Stomach (tissue), 19 donors: ENCODE measurements at places on chromosomes 4 and X. TPM values are rescaled to one million over a fixed set of nuclear protein-coding genes. Genes with fewer than 3 reads are reported as not detected.

Gene FAM114A1
- 60.3 TPM for total RNA-seq

DNA sequence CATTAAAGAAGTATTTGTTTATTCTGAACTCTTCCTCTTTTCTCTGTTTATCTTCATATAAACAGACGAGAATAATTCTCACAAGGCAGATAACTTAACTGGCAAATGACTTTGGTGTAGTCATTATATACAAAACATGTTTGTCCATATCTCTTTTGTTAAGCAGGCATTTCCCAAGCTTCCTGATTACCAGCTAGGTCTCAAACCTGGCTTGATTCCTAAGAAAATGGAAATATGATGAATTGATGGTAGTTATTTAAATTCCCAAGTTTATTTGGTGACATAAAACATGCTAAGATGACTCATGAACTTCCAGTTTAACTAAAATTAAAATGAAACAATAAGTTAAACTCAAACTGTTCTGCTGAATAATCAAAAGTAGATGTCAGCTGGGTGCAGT is 96.8 kb downstream of the ARSJ start:
- no peaks in the 10 kb centered on the region for H3K4me1 ChIP-seq
- DNase-seq, result no peak
- no peaks in the 10 kb centered on the region for H3K27me3 ChIP-seq
- no peak overlapping the region for H3K4me3 ChIP-seq
- no peak overlapping the region for H3K27ac ChIP-seq

DNA sequence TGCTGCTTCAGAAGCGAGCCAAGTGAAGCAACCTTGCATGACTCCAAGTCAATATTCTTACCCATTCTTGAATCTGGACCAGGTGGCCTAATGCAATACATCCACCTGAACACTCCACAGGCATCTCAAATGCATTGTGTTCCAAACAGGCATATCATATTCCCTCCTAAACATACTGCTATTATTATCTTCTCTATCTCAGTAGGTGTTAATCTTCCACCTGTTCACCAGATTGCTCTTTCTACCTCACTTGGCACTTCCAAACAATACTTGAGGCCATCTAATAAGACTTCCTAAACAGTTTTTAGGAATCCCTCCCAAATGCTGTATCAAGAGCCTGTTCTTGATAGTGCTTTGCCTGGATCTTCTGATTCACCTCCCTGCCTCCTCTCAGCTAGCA is 90.7 kb downstream of the GPRIN3 start:
- H3K27me3 ChIP-seq, result no peaks in the 10 kb centered on the region
- no peak overlapping the region for H3K27ac ChIP-seq
- no peak for DNase-seq
- H3K36me3 ChIP-seq, result no peaks in the 10 kb centered on the region
- H3K4me3 ChIP-seq, result no peak overlapping the region

GRCh38 chr4:125985856-125986255 is 671.1 kb downstream of the FAT4 start:
- no peaks in the 10 kb centered on the region for H3K36me3 ChIP-seq
- DNase-seq, result no peak
- H3K27ac ChIP-seq, result no peak overlapping the region
- H3K4me3 ChIP-seq, result no peak overlapping the region
- H3K27me3 ChIP-seq, result no peaks in the 10 kb centered on the region

Gene UGT2B15
- not detected for total RNA-seq

Gene TDO2
- not detected for total RNA-seq

DNA sequence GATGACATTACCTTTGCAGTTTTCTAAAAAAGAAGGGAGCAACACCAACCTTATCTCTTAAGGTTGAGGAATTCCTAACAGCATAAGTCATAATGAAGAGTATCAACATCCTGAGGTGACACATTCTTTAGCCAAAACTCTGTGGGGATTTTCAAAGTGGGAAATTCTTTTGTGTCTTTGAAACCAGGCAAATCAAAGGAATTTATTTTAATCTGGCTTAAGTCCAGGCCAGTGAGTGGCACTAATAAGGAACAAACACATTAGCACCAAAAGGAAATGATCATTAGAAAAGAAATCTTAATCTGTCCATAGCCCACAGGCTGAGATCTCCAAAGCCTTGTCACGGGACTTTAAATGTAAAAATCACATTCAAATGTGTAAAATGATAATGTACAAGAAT is 110.1 kb downstream of the LARP7 start:
- H3K4me3 ChIP-seq, result no peak overlapping the region
- H3K4me1 ChIP-seq, result no peaks in the 10 kb centered on the region
- no peaks in the 10 kb centered on the region for H3K27me3 ChIP-seq

Gene NOX1
- not detected for total RNA-seq

Gene TMEM271
- not detected for total RNA-seq
